HCT116 (cell line): ENCODE measurements at places on chromosomes 6 and 20. TPM values are rescaled to one million over a fixed set of nuclear protein-coding genes. Genes with fewer than 3 reads are reported as not detected.

- no peak for DNase-seq
Observed at GRCh38 chr6:35497571-35498421, 917 bp upstream of the TEAD3 start.

DNA sequence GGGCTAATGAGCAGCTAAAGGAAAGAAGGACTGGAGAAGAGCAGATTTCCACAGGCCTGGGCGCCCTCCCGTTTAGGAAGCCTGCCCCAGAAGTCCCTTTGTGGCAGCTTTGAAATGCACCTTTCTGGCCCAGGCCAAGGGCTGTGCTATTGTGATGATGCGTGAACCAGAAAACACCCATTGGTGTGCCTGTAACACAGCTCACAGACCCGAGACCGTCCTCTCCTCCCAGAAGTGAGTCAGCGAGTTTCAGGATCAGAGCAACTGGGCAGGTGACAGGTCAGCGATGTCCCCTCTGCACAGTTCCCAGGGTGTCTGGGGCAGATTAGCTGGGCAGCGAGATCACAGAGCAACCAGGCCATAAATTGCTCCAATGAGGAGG is 71.9 kb upstream of the SULF2 start:
- DNase-seq = no peak

- no peak for DNase-seq
Observed at GRCh38 chr6:20680697-20681165, 146.5 kb downstream of the CDKAL1 start.

DNA sequence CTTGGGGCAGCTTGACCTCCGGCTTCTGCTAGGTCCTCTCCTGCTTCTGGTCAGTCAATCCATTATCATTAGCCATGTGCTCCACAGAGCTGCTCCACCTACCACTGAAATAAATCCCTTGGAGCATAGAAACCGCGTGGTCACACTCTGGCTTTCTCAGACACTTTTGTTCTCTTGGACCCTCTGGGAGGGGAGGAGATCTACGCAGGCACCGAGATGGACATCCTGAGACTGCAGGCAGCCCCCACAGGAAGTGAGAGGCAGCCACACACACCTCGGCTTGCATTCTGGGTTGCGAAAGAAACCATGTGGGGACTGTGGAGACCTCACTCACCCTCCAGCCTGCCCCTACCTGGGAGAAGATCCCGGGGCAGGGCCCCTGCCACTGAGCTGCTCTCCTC is 79.5 kb downstream of the FYN start:
- DNase-seq = no peak

DNA sequence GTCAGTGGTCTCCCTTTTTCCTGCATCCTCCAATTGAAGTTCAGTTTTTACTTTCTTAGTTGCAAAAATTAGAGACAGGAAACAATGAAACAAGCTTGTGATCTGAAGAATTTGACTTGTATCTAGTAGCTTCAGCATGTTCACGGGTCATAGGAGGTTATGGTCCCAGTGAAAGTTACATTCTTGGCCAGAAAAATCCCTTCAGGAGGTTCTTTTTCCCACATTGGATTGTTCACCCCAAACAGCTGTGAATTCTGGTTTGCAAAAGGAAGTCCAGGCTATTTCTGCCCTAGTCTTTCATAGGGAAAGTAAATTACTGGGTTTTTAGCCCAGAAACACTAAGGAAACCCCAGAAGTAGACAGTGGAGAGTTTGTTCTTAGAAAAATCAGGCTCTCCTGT is 8.1 kb downstream of the ANKS1A start:
- DNase-seq = no peak

DNA sequence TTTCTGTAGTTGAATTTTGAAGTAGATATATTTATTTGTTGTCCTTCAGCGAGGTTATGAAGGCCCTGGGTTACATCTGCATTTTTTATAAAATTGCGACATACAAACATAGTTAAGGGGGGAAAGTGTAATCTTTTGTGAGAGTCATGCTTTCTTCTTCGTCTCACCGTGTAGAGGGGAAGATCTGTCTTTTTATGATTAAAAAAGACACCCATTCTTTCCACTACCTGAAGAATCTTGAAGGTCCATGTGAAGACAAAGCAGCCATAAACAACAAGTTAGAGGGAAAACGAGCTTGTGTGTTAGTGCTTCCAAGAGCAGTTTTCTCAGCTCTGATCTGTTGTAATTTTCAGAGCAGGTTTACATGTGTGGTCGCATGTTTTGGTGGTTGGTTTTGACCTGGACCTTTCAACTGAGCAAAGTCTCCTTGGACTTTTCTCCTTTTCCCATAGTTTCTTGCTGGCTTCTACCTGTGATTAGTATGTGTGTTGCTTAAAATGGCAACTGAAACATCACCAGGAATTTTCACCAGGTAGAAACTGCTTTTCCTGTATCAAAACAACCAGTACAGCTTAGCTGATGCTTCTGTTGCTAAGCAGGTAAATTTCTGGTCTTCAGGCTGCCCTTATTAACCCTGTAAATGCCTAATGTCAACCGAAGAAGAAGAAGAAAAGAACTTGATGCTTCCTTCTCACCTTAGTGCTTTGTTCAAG is 37.3 kb downstream of the RREB1 start:
- no peak for DNase-seq

DNA sequence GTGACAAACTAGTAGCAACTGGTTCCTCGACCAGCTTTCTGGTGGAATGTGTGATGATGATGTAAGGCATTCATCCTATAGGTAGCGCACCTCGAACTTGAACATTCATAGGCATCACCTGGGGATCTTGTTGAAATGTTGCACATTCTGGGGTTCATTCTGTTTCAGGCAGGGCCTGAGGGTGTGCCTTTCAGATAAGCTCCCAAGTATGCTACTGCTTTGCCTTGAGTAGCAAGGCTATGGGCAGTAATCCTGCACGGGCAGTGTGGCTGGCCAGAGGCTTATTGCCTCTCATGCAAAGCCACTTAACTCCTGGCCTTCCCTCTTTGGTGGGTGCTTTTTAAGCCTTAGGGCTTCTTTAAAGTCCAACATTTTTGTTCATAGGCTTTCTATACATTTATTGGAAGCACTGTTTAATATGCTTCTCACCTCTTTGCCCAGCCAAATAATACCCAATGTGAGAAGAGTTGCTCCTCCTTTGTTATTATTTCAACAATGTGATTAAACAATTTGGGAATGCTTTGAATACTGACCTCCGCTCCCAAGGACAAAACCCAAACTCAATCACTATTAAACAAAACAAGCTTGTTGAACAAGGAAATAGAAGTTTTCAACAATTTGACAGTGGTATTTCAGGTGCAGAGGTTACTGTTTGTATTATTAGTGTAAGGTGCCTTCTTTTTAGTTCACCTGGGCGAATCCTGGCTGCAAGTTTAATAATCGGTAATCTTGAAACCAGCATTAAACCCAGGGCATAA is 57.5 kb downstream of the JARID2 start:
- DNase-seq = no peak

GRCh38 chr6:114785235-114786127 is 442.7 kb upstream of the HS3ST5 start:
- DNase-seq = no peak

DNA sequence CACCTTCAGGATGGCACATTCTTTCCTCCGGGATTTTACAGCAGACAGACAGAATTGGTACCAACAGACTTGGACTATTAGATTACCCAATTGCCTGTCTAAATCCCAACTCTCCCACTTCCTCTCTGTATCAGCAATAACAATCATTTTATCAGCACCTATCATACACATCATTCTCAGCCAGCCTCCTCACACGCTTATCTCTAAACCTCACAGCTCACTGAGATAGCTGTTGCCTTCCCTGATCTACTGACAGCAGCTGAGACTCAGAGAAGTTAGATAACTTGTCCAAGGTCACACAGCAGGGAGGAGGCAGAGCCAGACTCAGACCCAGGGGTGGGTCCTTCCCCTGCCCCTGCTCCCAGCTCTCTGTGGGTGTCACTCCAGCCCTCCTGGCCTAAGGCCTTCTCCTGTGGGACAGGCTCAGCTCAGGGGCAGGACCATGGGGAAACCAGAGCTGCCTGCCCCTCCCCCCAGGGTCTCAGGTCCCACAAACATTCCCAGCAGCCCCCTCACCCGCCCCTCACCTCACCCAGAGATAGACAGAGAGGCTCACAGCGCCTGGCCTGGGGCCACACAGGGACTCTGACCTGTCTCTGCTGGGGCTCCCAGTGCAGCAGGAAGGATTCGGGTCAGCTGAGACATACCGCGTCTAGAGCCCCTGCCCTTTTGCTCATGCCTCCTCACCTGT is 92.8 kb downstream of the GRM4 start:
- DNase-seq = no peak

DNA sequence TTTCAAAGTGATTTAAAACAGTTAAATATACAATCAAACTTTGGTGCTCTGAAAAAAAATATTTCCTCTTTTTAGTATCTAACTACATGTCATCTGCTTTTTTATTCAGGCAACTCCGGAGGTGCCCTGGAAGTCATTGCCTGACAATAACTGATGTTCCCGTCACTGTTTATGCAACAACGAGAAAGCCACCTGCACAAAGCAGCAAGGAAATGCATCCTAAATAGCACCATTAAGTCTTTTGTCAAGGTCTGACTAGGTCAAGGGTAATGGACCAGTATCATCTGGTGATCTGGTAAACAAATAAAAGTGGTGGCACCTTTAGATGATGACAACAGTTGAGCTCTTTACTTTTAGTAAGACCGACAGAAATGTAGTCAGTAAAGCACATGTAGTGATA is 13.2 kb downstream of the FAM229B start:
- no peak for DNase-seq

DNA sequence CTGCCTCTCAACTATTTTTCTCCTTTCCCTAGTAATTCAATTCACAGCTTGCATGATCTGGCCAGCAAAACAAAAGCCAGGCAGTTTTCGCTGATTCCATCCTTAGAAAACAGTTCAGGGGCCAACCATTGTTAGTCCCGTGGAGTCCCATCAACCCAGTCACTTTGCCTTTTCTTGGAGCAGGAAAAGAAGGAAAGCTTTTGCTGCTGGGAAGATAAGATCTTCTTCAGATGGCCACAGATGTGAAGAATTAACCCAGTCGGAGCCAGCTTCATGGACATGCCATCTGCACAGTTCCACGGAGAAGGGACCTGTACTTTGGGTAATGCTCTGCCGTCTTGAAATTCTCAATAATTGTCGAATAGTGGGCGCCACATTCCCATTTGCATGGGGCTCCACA is 76.9 kb upstream of the TSHZ2 start:
- no peak for DNase-seq

GRCh38 chr20:45974896-45975565 is 3.0 kb upstream of the ZNF335 start:
- no peak for DNase-seq

DNA sequence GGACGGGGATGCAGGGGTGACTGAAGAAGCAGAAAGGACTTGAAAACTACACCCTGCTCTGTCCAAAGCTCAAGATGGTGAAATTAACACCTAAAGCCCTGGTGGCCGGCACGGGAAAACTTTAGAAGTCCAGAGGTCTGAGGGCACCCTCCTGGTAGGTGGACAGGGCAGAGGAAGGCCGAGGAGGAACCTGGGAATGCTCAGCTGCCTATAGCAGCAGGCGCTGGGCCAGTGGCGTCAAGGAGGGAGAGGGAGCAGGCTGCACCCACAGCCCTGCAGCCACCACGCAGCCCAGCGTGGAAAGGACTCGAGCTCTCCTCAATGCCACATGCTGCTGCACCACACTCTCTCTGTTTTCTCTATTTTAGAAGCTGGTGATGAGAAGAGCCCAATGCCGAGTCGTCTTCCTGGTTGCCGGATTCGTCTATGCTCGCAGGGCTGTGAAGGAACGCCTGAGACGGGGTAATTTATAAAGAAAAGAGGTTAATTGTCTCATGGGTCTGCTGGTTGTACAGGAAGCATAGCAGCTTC is 248.3 kb upstream of the AFDN start:
- DNase-seq = no peak

DNA sequence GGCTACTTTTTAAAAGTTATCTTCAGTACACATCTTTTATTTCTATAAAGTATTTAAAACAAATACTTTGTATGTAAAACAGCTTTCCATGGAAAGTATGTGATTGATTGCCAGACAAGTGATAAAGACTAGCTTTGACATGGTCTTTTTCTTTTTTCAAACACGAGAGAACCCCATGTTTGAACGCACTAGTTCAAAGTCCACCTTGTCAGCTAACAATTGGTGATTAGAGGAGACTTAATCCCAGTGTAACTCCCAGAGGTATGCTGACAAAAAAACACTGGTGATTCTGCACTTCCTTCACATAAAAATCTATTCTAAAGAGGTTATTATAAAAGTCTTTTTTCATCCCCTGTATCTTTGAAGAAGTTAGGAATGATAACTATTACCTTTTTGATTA is 438.1 kb downstream of the GJA1 start:
- no peak for DNase-seq

DNA sequence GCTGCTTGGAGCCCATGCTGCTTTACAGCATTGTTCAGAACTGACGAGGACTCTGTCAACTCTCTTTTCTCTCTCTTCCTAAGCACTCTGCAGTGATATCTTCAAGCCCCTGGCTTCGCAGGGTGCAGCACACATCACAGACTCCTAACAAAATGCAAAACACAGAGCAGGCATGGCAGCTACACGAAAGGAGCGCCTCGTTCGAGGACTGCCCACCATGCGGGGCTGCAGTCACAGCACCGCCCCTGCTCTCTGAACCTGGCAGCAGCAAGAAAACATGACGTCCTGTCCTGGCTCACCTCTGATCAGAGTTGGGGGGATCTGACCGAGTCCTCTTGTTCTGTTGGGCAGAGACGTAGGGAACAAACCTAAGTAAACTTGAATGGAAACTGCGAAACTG is 281.7 kb downstream of the CDH26 start:
- no peak for DNase-seq

GRCh38 chr20:42083280-42083679 is 465.1 kb upstream of the CHD6 start:
- DNase-seq = no peak

- no peak for DNase-seq
Observed at GRCh38 chr6:8030920-8031319, 33.3 kb downstream of the BLOC1S5 start.

GRCh38 chr6:36032261-36032660 is 4.7 kb downstream of the MAPK14 start:
- no peak for DNase-seq

DNA sequence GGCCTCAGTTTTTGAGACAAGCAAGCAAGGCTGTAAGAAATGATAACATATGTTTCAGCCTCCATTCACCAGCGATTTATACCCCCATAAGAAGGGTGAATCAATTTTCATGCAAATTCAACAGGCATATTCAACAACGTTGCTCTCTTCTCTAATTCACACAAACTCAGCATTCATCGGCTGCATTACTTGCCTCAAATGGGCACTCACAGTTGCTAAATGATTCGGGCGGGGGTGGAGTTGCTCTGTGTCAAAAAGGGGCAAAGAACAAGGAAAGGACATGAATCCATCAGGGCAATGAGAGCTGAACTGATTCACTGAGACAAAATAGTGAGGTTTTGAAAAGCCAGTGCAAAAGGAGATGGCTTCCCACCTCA is 9.0 kb downstream of the MOXD1 start:
- DNase-seq = no peak

Gene ANKRD66
- not detected for total RNA-seq

Gene SUMO4
- 1.6 TPM for total RNA-seq

Gene EPB41L2
- 74.8 TPM for total RNA-seq

Gene LCA5
- total RNA-seq = 2.0 TPM

Gene CDH22
- total RNA-seq = 1.8 TPM

Gene F13A1
- 0.34 TPM for total RNA-seq

Gene SERPINB1
- 73.2 TPM for total RNA-seq

Gene LPA
- total RNA-seq = not detected

Gene XKR7
- total RNA-seq = not detected

Gene TOMM34
- total RNA-seq = 51.7 TPM

Gene ENPP1
- total RNA-seq = 6.5 TPM

Gene PPP1R3G
- total RNA-seq = 0.27 TPM
